Stimulated activated CD4-positive, alpha-beta T cell treated with anti-CD3 and anti-CD28 coated beads, Interleukin-15, amount 100 ng/mL, for 1 hour (primary cell): ENCODE measurements at places on chromosomes 3 and 15.

- no peak for DNase-seq
Measured at GRCh38 chr3:119362940-119363725, 69.0 kb downstream of the ARHGAP31 start.

- DNase-seq, result no peak
Measured at GRCh38 chr3:40737343-40737742, 212.6 kb downstream of the ZNF621 start.

DNA sequence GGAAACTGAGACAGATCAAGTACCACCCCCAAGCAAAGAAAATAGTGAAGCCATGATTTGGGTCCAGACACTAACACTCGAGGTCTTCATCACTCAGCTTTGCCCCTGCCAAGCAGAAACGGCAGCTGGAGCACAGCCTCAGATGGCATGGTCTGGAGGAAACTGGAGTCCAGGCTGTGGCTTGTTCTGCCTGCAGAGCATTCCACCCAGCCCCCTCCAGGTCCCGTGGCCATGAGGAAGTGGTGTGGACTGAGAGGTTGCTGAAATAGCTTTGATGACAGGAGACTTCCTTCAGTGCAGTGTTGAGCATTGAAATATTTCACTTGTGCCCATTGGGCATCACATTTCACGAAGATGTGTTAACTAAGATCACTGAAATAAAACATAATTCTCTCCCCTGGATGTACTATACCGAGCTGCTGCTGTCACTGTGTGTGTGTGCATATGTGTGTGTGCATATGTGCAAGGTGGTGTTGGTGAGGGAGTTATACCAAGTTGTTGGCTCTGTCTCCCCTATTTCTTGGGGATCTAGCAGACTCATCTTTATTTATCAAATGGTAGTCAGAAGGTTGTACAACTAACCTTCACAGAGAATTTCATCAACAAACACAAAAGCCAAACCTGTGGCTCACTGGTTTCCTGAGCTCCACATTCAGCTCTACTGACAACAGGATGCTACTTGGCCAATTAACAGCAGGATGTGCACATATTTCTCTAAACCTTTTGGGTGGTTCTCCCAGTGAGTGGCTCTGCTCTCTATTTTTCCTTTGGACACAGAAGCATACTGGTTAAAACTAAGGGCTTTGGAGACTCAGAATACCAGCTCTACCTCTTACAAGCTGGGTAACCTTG lies 660.1 kb upstream of the CFAP20DC start:
- no peak for DNase-seq

GRCh38 chr3:107962946-107963345 lies 127.9 kb downstream of the CD47 start:
- no peak for DNase-seq

GRCh38 chr15:94026458-94027304 lies 204.7 kb upstream of the MCTP2 start:
- no peak for DNase-seq

DNA sequence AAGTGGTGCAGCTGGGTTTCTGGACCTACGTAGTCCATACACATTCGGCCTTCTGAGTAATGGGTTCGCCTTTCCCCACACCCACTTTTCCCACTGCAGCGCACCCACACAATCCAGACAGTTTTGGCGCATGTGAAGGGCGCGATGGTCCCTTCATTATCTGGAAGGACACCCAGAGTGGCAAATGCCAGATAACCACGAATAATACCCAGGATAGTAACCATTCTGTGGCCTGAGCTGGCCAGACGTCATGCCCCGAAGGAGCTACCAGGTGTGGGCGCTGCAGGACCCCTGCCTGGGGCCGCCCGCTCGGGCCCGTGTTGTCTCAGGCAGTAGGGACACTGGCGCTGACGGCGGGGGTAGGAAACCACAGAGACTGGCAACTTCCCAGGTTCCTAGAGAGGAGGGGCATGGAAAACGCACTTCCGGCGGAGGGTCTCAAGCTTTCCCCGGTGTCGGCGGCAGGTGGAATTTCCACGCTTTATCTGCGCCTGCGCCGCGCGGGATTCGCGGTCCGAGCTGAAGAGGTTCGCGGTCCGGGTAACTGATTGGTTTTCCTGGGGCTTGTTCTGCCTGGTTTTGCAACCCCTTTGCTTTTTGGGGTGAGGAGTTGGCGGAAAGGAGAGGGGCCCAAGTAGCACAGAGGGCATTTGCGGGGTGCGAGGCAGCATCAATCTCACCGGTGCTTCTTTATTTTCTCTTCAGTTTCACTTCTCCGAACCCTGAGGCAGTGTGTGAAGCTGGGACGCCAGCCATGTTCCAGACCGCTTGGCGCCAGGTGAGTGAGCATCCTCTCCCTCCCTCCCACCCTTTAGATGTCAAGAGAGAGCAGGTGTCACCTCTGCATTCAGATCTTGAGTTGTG lies at the start of gene ZNF620:
ZNF620 (plus strand) TSS at position 441 of the 864 bp plus-strand sequence; CDS start at position 755, 314 bp downstream.
- peak; percentile 37 for DNase-seq

DNA sequence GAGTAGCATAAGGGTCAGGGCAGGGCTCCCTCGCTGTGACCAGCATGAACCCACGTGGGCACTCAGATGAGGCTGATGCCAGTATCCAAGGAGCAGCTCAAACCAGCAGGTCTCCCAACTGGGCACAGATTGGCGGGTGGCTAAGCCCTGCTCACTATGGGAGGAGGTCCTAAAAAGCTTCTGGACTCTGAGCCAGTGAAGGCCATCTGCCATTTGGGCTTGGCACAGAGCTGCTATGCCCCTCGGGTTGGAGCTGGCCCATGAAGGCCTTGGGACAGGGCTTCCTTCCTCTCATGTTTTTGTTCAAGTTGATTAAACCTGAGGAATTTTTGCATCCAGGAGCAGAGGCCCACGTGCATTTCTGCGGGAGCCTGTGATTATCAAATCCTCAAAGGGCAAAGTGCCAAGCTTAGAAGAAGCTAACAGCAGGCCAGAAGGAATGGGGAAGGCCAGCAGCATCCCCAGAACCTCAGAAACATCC lies 4.3 kb upstream of the STRA6 start:
- DNase-seq, result no peak

- DNase-seq, result no peak
Measured at GRCh38 chr3:101182734-101183133, 137.6 kb downstream of the IMPG2 start.

DNA sequence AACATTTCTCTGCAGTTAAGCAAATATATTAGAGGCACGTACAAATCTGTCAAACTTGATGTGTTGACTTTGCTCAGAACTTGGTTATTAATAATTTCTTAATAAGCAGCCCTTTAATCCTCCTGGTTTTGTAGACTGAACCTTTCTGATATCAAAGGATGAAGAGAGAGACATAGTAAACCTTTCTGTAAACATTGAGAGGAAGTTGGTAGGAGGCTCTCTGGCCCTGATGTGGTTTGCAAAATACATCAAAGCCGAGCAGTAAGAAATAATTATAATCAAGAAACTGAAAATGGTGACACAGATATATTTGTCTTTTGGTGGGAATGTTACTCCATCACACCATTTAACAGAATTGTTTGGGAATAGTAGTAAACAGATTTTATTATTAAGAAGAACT lies 111.9 kb downstream of the OXSM start:
- no peak for DNase-seq

- DNase-seq, result no peak
Measured at GRCh38 chr3:196050597-196050996, 31.3 kb downstream of the TFRC start.

DNA sequence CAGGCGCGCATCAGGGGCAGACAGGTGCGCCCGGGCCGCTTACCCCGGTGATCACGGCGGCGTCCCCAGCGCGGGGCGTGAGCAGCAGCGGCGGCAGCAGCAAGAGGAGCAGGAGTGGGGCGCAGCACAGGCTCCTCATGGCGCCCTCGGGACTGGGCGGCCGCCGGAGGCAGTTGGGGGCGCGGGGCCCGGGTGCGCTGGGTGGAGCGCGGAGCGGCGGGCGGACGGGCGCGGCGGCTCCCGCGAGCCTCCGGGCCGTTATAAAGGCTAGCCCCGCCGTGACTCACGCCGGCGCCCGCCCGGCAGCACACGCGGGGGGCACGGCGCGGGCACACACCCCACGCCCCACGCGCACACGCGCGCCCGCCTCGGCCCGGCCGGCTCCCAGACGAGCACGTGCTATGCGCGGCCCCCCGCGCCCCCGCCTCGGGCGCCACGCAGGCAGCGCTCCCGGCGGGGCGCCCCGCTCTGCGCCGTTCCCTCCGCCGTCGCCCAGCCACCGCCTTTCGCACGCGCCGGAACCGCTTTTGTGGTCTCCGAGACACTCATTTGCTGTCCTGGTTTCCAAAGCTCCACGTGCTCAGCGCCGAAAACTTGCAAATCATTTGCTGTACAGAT lies at the start of gene PROK2:
PROK2 (minus strand) TSS at position 235 of the 618 bp plus-strand sequence; CDS start at position 139, 96 bp downstream.
- no peak for DNase-seq

GRCh38 chr3:56137415-56137814 lies 330.9 kb downstream of the ERC2 start:
- DNase-seq, result no peak

GRCh38 chr15:46088486-46089445 lies 453.9 kb downstream of the SQOR start:
- DNase-seq, result no peak

- no peak for DNase-seq
Measured at GRCh38 chr3:115248274-115248673, 101.2 kb upstream of the ZBTB20 start.

DNA sequence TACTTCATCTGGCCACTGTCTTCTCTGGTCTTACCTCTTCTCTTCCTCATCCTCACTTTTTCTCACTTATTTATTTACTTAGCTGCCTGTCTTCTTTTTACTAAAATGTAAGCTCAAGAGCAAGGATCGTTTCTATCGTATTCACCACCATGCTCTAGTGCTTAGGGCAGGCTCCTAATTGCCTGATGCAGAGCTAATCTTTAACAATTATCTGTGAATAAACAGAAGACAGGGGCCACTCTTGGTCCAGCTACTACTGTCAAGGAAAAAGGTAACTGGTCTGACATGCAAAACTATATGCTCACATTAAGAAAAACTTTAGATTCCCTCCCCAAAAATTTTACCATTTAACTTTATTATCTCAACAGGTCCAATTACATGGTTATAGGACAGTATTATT lies 17.5 kb downstream of the PIK3R4 start:
- DNase-seq, result no peak

- no peak for DNase-seq
Measured at GRCh38 chr15:76208786-76209424, 102.4 kb downstream of the ETFA start.

GRCh38 chr15:66149871-66150270 lies 103.7 kb downstream of the MEGF11 start:
- DNase-seq, result no peak

DNA sequence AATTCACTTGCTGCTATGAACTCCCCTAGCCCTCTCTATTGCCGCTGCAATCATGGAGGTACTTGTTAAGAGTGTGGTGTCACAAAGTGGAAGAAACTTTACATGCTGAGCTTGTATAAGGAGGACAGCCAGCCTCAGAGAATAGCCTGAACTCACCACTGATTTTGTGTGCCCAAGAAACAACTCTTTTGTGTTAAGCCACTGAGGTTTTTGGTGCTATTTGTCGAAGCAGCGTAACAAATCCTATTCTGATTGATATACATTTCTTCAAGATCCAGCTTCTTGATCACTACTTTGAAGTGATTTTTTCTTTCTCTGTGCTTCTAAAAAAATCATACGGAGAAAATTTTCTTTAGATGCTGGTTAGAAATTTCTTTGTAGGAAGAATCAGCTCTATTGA lies 132.4 kb downstream of the MEIS2 start:
- no peak for DNase-seq

DNA sequence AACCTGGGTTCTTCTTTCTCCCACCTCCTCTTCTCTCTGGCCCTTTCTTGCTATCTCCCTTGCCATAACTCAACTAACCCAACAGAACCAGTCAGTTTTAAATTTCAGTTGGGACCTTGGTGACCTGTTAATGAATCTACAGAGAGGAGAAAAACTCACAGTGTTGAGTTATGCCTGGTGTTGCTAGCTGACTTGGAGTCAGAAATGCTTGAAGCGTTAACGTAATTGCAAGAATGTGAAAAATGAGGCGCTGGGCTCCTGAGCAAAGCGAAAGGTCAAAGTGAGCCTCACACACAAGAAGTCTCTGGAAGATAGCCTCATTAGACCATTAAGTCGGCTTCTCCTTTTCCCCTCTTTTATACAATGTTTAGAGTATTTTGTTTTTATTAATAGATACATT lies 18.4 kb downstream of the MEIS2 start:
- DNase-seq, result no peak

- DNase-seq, result no peak
Measured at GRCh38 chr3:13708301-13708700, 159.4 kb downstream of the FBLN2 start.

DNA sequence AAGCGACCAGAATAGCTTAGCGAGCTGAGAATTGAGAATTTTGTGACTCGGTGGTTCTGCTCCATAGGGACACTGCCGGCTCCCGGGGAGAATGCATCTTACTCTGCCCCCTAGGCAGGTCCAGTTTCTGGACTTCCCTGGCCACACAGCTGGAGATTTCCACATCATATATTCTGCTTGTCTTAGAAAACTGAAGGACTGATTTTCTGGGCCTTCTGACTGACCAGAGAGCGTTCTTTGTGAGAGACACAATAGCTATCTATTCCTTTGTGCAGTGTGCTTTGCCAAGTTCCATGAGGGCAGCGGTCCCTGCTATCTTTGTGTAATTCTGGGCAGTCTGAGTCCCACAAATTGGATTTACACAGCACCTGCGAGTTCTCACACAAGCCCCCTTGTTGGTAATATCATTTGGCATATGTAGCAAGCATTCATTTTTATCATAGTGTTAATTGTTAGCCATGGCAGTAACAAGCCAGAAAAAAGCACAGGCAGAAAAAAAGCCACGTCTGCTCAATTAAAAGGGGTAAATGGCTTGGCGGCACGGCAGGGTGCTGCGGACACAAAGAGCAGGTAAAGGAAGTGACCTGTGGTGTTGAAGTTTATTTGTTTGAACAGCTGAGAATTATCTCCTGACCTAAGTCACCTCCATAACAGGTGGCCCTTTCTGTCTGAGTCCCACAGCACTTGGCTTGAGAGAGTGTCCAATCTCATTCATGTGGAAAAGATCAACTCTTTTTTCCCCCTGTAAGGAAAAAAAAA lies 688.7 kb downstream of the TUSC7 start:
- DNase-seq, result no peak

- no peak for DNase-seq
Measured at GRCh38 chr3:69236812-69237707, 114.7 kb upstream of the LMOD3 start.

GRCh38 chr15:57061281-57061680 lies 142.8 kb downstream of the TCF12 start:
- no peak for DNase-seq
